Sciatic nerve (tissue), 2 donors: ENCODE measurements at places on chromosomes 5 and 9. TPM values are rescaled to one million over a fixed set of nuclear protein-coding genes. Genes with fewer than 3 reads are reported as not detected.

- DNase-seq: no peak
Observed at GRCh38 chr5:73973135-73973534, 347.1 kb downstream of the ARHGEF28 start.

DNA sequence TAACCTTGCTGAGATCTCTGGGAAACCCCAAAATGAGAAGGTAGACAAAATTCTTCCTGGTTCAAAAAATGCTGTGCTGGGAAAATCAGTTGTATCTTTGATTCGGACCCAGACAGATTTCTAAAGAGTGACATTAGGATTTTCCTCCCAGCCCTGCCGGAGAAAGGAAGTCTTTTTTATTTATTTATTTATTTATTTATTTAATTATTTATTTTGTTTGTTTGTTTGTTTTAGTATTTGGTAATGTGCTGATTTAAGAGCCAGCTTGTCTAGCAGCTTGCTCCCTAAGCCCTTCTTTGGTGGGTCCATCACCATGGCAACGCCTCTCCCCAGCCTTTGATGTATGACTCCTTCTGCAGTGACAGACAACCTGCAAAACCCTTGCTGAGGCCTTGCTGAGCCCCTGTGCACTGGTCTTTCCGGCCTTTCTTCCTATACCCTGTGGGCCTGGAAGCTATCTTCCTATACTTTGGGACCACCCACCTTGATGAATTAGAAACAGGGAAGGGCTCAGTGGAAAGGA lies 60.6 kb upstream of the AFAP1L1 start:
- no peak for DNase-seq

DNA sequence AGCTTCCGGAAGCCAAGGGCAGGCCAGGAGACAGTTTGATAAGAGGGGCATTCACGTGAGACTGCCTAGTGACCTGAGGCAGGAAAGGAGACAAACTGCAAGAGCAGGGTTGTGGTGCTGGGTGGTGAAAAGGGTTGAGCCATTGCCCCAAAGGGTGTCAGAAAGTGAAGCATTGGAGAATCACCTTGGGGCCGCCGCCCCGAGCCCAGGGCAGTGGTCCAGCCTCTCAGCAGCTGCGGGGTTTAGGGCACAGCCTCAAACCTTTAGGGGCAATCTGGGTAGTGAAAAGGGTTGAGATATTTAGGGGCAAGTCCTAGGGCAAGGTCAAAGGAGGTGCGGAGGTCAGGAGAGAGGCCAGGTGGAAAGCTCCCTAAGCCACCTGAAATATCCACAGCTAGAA lies 10.4 kb upstream of the ANKRD33B start:
- DNase-seq: no peak

DNA sequence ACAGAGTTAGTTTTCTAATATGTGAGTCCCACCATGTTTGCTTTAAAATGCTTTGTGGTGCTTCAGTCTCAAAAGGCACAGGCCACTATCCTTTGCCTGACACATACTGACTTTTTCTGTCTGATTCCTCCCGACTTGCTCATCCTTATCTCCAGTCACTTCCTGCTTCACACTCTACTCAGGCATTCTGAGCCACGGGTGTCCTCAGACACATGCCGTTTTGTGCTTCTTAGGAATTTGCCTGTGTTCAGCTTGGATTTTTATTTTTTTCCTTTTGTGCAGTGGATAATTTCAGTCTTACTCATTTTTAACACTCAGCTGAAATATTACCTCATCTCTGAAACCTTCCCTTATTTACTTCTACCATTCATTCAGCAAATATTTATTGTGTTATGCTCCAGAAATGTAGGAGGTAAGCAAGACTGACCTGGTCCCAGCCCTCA lies 54.1 kb downstream of the MAN2A1 start:
- DNase-seq: no peak

GRCh38 chr9:75699625-75700251 lies 190.7 kb upstream of the PCSK5 start:
- DNase-seq: no peak

DNA sequence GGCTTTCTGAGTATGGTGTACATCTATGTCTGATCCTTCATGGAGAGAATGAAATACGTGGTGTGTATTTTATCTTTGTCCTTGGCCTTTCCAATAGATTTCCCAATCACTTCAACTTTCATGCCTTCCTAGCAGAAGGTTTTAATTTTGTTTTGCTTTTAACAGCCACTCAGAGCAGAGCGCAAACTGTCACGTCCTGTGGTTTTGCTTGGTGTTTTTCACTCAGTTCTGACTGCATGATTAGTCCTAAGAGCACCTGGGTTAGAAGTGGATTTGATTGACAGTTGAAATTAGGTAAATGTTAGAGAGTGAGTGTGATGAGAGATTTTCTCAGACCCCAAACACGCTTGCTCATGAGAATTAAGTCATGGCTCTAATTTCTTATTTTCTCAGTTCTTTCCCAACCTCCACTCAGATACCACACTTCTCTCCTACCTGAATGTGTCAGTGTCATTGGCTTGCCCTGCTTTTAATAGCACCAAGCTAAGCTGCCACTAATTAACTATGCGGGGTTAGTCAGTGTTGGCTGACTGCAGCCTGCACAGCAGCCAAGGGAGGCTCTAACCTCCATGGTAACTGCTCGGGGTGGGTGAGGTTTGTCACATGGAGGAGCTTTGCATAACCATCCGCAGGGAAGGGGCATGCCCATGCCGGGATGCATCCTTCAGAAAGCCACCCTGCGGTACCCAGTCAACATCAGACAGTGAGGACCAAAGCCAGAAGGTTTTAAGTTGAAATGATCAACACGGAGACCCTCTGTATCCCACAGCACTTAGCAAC lies 173.4 kb downstream of the NR3C1 start:
- DNase-seq: no peak

DNA sequence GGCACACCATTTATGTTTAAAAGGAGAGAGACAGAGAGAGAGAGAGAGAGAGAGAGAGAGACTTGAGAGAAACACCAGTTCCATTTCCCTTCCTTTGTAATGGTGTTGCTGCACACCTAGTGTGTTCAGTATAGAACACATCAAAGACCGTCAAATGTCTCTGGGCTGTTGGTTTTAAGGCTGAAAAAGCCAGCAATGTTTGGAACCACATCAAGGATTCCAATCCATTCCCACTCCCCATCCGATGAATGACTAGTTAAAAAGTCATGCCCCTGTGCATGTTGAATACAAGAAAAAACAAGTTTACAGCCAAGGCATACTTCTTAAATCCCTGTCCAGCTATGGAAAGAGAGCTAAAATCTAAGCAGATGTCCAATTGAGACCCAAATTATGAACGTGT lies 83.0 kb upstream of the IFNE start:
- DNase-seq: no peak

DNA sequence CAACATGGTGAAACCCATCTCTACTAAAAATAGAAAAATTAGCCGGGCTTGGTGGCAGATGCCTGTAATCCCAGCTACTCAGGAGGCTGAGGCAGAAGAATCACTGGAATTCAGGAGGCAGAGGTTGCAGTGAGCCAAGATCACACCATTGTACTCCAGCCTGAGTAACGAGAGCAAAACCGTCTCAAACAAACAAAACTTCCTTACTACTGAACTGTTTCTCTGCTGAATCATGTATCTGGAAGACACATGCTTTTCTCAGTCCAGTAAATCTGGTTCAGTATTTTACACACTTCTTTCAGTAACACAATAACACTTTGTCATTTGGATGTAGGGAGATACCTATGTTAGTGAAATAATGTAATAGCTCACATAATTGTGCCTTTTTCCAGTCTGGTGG lies 7.9 kb downstream of the TRMT10B start:
- DNase-seq: no peak

DNA sequence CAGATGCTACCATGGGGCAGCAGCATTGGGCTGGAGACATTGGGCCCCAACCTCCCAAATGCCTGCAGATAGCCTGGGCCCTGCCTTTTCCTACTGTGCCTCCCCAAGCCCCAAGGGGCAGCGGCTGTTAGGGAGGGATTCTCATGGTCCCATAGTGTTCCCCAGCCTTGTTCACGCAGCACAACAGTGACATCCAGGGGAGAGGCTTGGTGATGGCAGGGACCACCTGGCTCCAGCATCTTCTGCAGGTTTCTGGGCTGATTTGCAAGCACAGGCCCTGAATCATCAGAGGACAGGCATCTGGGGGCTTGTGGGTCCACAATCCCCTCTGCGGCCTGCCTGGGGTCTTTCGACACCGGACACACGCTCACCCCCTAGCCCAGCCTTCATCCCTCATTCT lies 354.6 kb downstream of the SLIT3 start:
- no peak for DNase-seq

DNA sequence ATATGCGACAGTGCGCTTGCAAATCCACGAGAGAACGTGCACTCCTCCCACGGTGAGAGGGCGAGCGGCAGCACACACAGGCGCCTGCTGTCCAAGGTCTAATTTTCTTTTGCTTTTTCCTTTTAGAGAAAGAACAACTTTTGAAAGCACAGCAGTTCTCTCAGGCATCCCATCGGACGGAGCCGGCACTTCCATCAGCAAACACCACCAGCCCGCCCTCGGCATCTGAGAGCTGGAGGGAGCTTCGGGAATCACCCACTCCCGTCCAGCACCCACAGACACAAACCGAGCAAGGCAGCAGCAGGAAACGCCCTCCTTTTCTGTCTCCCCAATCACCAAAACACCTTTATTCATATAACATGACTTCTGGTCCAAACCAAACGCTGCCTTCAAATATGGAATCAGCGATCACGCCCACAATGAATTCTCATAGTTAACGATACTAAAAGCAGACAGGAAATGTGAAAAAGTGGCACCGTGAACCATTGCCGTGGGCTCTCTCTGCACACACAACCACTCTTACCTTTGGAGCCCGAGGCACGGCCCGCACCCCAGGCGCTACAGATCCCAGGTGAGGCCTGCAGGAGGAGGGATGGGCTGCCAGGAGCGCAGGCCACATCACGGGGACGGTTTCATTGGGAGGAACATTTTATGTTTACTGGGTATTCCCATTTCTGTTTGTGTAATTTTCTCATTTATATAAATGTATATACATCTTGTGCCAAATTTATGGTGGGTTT lies 14.2 kb downstream of the LPCAT1 start:
- peak; percentile 40 for DNase-seq

DNA sequence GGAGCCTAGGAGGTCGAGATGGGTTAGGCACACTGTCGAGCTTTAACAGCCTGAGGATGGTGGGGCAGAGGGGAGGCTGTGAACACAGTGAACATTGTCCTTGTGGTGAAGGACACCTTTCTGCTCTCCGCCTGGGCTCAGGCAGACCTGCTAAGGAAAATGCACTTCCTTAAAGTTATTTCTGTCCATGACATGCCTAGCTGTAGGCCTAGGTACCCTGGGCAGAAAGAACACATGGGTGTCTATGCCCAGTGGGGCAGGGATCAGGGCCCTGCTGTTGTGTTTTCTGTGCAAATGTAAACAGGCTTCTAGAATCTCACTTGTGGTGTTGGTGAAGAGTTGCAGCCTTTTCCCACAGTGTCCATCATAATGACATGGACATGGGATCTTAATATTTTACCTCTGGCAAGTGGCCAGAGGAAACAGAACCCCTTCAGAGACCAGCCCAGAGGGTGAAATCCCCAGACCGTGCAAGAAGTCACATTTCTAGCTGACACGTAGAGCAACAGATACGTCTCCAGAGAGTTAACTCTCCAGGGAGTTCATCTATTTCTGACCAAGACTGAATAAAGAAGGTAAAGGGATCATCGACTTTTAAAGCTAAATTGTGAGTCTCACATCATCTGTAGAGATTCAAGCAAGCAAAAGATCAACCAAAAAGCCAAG lies 79.2 kb downstream of the C9orf152 start:
- no peak for DNase-seq

GRCh38 chr9:91734371-91734981 lies 215.6 kb downstream of the ROR2 start:
- peak; percentile 83 for DNase-seq

DNA sequence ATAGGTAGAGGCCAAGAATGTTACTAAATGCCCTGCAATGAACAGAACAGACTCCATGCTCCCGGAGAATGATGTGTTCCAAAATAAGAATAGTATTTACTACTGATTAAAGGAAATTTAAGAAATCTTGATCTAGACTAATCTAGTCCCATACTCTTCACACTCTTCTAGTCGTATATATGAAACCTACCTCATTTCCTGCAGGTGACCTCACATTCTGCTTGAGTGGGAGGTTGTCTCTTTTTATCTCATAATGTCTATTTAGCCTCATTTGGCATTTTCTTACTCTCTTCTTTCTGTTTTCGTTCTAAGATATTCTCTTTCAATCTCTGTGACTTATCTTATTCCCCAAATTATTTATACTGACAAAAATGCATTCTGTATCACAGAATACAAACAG lies 9.2 kb upstream of the SHOC1 start:
- DNase-seq: no peak

DNA sequence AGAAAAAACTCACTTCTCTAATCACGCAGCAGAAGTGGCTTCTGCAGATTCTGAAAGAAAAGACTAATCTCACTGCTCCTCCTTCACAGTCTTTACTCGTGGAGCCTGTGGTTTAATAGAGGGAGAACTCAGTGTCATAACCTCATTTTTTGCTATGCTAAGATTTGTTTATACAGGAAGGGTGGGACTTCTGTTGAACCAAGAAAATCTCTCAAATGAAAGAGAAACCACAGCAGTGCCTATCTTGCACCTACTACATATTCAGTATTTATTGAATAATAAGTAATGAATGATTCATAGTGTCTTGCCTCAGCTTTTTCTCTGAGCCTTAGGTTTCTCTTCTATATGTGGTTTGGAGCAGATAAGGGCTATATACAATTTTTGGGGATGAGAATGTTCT lies 136.1 kb upstream of the DMAC1 start:
- no peak for DNase-seq

- no peak for DNase-seq
Observed at GRCh38 chr5:67679184-67679841, 482.7 kb upstream of the CD180 start.

DNA sequence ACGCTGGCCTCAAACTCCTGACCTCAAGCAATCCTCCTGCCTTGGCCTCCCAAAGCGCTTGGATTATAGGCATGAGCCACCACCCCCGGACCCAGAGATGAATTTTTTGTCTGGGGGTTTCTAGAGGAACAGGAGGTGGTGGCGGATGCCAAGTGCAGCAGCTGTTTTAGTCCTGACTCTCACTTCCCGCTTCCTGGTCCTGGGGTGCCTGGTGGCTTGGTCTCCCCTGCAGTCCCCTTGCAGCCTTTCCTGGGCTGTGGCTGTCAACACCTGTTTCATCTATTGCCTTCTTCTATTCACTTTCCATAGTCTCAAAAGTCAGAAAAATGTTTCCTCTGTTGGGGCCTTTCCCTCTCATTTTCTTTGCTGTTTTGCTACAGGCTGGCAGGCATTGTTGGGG lies 6.5 kb upstream of the NHP2 start:
- DNase-seq: no peak

GRCh38 chr9:87088621-87089365 lies 141.5 kb upstream of the GAS1 start:
- DNase-seq: no peak

- DNase-seq: no peak
Observed at GRCh38 chr5:79851391-79851863, 139.6 kb downstream of the MTX3 start.

Gene TRIM41
- total RNA-seq: 24.6 TPM

Gene GFRA3
- total RNA-seq: 17.7 TPM

Gene AGXT2
- not detected for total RNA-seq

Gene IGFBPL1
- not detected for total RNA-seq

Gene PCDHGB6
- 12.4 TPM for total RNA-seq

Gene FOXD4L4
- total RNA-seq: not detected

Gene PCDHB14
- total RNA-seq: 5.3 TPM

Gene PTPRD
- 4.7 TPM for total RNA-seq

Gene ANKRD31
- 0.53 TPM for total RNA-seq

Gene LECT2
- total RNA-seq: not detected

Gene LAMC3
- 0.36 TPM for total RNA-seq

Gene PTGDS
- 1,668 TPM for total RNA-seq

Gene TAF11L10
- total RNA-seq: not detected
